ENCODE measurements at places on chromosomes 4 and X.

DNA sequence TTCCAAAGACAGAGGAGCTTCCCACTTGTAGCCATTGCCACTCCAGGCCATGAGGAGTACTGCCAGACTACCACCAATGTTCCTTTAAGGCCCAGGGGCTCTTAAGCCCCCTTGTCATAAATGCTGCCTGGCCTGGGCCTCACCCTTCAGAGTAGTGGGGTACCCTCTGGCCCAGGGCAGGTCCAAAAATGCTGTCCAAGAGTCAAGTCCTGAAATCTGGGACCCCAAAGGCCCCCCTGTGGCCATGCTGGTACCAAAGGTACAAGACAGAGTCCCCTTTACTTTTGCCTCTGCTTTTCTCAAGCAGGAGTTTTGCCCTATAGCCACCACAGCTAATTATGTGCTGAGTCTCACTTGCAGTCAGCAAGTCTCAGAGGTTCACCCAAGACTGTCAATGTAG is 16.4 kb downstream of the RAB33B start:
- H3K4me3 ChIP-seq, result no peak overlapping the region
- H3K27me3 ChIP-seq, result no peaks in the 10 kb centered on the region
- H3K27ac ChIP-seq, result no peak overlapping the region
- no peak for DNase-seq
- peaks cover 48% of the 10 kb centered on the region for H3K36me3 ChIP-seq
- H3K4me1 ChIP-seq, result no peaks in the 10 kb centered on the region

GRCh38 chr4:41751449-41752061 is 3.0 kb upstream of the PHOX2B start:
- H3K27me3 ChIP-seq, result peaks cover 80% of the 10 kb centered on the region
- no peaks in the 10 kb centered on the region for H3K36me3 ChIP-seq
- no peak for DNase-seq
- no peak overlapping the region for H3K4me3 ChIP-seq
- peaks cover 1% of the 10 kb centered on the region for H3K4me1 ChIP-seq

GRCh38 chr4:114137984-114138383 is 158.5 kb upstream of the ARSJ start:
- H3K36me3 ChIP-seq, result no peaks in the 10 kb centered on the region
- no peaks in the 10 kb centered on the region for H3K4me1 ChIP-seq
- DNase-seq, result no peak
- no peaks in the 10 kb centered on the region for H3K27me3 ChIP-seq
- no peak overlapping the region for H3K4me3 ChIP-seq

- H3K4me1 ChIP-seq, result no peaks in the 10 kb centered on the region
- no peak for DNase-seq
- no peak overlapping the region for H3K4me3 ChIP-seq
- no peaks in the 10 kb centered on the region for H3K36me3 ChIP-seq
Measured at GRCh38 chrX:133448512-133449076, 33.3 kb upstream of the GPC4 start.

DNA sequence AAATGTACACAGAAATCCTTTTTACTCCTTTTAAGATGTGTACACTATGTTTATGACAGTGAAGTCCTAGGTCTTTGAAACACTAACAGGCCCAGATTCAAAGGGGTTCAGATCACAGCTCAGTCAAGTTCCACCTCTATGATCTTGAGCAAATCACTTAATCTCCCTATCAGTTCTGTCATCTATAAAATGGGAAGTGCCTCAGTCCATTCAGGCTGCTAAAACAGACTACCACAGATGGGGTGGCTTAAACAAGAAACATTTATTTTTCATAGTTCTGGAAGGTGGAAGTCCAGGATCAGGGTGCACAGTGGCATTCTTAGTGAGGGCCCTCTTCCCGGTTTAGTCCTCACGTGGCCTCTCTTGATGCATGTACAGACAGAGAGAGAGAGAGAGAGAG is 117.1 kb downstream of the CORIN start:
- no peaks in the 10 kb centered on the region for H3K36me3 ChIP-seq
- H3K4me3 ChIP-seq, result no peak overlapping the region
- H3K4me1 ChIP-seq, result no peaks in the 10 kb centered on the region
- DNase-seq, result no peak

DNA sequence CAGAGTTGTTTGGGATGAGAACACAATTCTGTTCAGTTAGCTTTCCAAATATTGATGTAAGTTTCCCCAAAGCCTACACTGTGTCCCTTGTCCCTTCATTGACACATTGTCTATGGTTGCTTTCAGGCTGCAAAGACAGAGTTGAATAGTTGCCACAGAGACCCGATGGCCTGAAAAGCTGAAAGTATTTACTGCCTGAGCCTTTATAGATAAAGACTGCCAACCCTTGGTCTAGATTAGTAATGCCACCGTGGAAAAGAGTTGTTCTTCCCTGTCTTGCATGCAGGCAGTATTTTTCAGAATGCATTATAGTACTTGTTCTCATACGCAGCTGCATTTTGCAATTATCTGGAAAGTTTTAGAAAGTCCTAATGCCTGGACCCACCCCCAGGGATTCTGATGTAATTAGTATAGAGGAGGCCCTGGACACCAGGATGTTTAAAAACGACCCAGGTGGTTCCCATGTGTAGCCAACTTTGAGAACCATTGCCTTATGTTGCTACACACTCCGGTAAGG is 180.8 kb downstream of the FRMPD4 start:
- H3K27me3 ChIP-seq, result no peaks in the 10 kb centered on the region
- H3K4me1 ChIP-seq, result no peaks in the 10 kb centered on the region
- H3K36me3 ChIP-seq, result no peaks in the 10 kb centered on the region
- H3K4me3 ChIP-seq, result no peak overlapping the region

- H3K27me3 ChIP-seq, result no peaks in the 10 kb centered on the region
- H3K4me1 ChIP-seq, result no peaks in the 10 kb centered on the region
- no peak overlapping the region for H3K27ac ChIP-seq
- H3K4me3 ChIP-seq, result no peak overlapping the region
Measured at GRCh38 chr4:156545003-156545785, 426.4 kb downstream of the PDGFC start.

GRCh38 chr4:52889778-52890520 is 27.8 kb downstream of the RASL11B start:
- no peak overlapping the region for H3K27ac ChIP-seq
- no peaks in the 10 kb centered on the region for H3K27me3 ChIP-seq
- no peak overlapping the region for H3K4me3 ChIP-seq
- DNase-seq, result no peak

DNA sequence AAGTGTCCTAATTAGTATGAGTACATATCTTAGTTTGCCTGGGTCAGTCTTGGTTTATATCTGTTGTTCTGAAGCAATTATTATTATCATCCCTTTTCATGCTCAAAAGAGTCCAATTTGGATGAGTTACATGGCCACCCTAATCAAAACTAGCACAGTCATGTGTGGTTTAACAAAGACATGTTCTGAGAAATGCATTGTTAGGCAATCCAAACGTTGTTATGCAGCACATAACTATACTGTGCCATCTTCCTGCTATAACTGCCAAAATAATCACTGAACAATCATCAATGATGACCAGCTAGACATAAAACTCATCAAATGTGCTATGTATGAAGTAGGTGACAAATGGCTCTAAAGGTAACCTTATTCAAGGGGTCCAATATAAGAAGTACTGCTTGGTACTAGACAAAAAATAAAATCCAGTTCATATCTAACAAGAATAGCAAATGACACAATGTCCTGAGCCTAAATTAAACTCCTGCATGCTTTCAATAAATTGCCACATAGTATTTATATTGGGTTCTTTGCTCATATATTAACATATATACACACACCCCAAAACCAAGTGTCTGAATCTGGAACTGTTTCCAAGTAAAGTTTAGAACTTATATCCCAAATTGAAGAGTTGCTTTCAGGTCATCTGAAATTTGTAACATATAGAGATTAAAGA is 41.9 kb downstream of the CNOT6L start:
- H3K27me3 ChIP-seq, result no peaks in the 10 kb centered on the region
- H3K4me1 ChIP-seq, result peaks cover 20% of the 10 kb centered on the region
- no peak overlapping the region for H3K4me3 ChIP-seq
- H3K36me3 ChIP-seq, result peaks cover 46% of the 10 kb centered on the region

- no peak overlapping the region for H3K27ac ChIP-seq
- DNase-seq, result no peak
- H3K4me3 ChIP-seq, result no peak overlapping the region
- H3K36me3 ChIP-seq, result no peaks in the 10 kb centered on the region
Measured at GRCh38 chr4:144574509-144574908, 71.4 kb upstream of the HHIP start.

DNA sequence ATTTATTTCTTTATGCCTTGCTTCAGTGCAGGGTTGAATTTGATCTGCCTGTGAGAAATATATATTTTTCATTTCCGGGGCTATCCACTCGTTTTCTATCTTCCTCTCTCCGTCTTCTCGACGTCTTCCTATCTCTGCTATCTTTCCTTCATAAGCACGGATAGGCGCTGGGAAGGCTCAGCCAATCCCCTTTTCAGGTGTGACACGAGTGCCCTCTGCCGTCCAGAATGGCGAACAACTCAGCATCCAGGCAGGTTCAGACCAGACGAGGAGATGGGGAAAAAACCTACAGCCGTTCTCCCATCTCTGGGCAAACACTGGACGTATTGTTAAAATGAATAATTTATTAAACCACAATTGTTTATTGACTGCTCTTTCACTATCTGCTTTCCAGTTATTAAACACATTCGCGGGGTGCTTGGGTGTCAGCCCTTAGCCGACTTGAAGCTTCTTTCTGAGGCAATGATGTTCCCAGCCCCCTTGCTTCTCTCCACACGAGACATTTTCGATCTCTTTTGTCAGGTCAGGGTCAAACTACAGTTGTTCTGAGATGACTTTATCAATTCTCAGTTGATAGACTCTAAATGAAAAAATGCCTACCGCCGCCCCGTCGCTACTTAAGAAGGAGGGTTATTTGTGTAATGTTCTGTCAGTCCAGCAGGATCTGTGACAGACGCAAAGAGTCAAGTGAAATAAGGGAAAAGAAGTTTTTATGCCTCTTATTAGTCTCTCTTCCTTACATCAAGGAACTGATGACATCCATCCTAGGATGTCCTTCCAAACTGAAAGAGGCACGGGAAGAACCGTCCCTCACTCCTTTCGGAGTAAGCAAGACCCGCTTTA is 96.3 kb upstream of the NOCT start:
- H3K4me3 ChIP-seq, result no peak overlapping the region
- H3K36me3 ChIP-seq, result no peaks in the 10 kb centered on the region
- peak; percentile 12 for DNase-seq
- H3K27me3 ChIP-seq, result peaks cover 14% of the 10 kb centered on the region

DNA sequence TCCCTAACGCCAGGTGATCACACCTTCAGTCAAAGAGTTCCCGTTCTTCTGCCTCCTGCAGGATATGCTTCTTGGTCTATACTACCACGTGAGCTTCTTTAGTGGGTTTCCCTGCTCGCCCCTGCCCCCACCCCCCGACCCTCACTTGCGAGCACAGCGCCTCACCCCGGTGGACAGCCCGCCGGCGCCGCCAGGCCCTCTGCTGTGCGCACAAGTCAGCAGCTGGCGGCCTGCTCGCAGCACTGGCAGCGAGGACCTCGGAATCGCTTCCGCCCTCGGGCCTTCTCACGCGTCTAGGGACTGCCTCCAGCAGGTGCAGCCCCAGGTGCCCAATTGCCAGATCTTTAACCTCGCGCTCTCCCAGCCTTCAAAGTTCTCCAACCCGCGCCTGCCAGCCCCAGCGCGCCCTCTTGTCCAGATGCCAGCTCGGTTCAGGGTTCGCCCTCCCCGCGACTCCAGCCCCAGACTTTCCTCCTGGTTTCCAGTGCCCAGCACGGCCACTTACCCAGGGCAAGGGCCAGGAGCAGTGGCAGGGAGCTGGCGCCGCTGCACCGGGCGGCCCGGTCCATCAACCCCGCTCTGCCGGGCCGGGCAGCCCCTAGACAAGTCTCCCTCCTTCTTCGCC is 454 bp downstream of the BTC start:
- H3K36me3 ChIP-seq, result no peaks in the 10 kb centered on the region
- H3K27ac ChIP-seq, result no peak overlapping the region
- H3K27me3 ChIP-seq, result peaks cover 39% of the 10 kb centered on the region
- H3K4me3 ChIP-seq, result no peak overlapping the region

- H3K36me3 ChIP-seq, result no peaks in the 10 kb centered on the region
- DNase-seq, result no peak
- peaks cover 5% of the 10 kb centered on the region for H3K4me1 ChIP-seq
- no peak overlapping the region for H3K27ac ChIP-seq
- H3K27me3 ChIP-seq, result peaks cover 12% of the 10 kb centered on the region
Measured at GRCh38 chr4:42278709-42279324, 118.5 kb upstream of the SHISA3 start.

GRCh38 chr4:82708982-82709381 is 89.6 kb downstream of the SCD5 start:
- H3K4me1 ChIP-seq, result no peaks in the 10 kb centered on the region
- DNase-seq, result no peak
- H3K36me3 ChIP-seq, result no peaks in the 10 kb centered on the region
- H3K27ac ChIP-seq, result no peak overlapping the region
- no peak overlapping the region for H3K4me3 ChIP-seq
- H3K27me3 ChIP-seq, result peaks cover 21% of the 10 kb centered on the region

- H3K27me3 ChIP-seq, result no peaks in the 10 kb centered on the region
- no peak overlapping the region for H3K27ac ChIP-seq
- no peaks in the 10 kb centered on the region for H3K4me1 ChIP-seq
Measured at GRCh38 chr4:144739511-144740033, 93.6 kb downstream of the HHIP start.

- no peaks in the 10 kb centered on the region for H3K36me3 ChIP-seq
- H3K27me3 ChIP-seq, result peaks cover 1% of the 10 kb centered on the region
- no peak overlapping the region for H3K27ac ChIP-seq
- no peak overlapping the region for H3K4me3 ChIP-seq
Measured at GRCh38 chrX:129701624-129702069, 37.1 kb upstream of the XPNPEP2 start.

GRCh38 chrX:40729598-40730584 is 5.5 kb downstream of the MED14 start:
- peak overlapping the region; percentile 46 for H3K27ac ChIP-seq
- no peaks in the 10 kb centered on the region for H3K27me3 ChIP-seq
- DNase-seq, result no peak
- peaks cover 51% of the 10 kb centered on the region for H3K4me1 ChIP-seq
- peak overlapping the region; percentile 43 for H3K4me3 ChIP-seq

DNA sequence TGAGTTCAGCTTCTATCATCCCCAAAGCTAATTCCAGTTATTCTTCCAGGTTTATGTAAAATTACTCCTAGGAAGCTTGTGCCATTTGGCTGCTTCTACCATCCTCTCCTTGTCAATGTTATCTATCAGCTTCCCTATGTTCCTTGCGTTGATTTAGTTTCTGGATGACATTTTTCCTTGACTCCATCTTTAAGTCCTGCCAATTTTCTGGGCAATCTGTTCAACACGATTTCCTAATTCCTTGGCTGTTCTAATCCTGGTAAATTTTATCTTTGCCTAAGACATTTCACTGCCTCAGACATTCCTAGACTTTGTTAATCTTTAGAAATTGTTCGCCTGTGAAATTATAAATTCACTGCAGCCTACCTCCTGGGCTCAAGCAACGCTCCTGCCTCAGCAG is 125.1 kb downstream of the PDS5A start:
- H3K27me3 ChIP-seq, result no peaks in the 10 kb centered on the region
- peak overlapping the region; percentile 14 for H3K27ac ChIP-seq
- DNase-seq, result no peak
- H3K36me3 ChIP-seq, result peaks cover 67% of the 10 kb centered on the region
- H3K4me3 ChIP-seq, result no peak overlapping the region
- peaks cover 12% of the 10 kb centered on the region for H3K4me1 ChIP-seq

GRCh38 chrX:78886550-78886949 is 58.6 kb upstream of the P2RY10 start:
- H3K27me3 ChIP-seq, result no peaks in the 10 kb centered on the region
- peaks cover 5% of the 10 kb centered on the region for H3K36me3 ChIP-seq
- no peak for DNase-seq
- no peak overlapping the region for H3K4me3 ChIP-seq
- H3K4me1 ChIP-seq, result peaks cover 8% of the 10 kb centered on the region

- H3K27ac ChIP-seq, result no peak overlapping the region
- no peak overlapping the region for H3K4me3 ChIP-seq
- H3K4me1 ChIP-seq, result no peaks in the 10 kb centered on the region
- H3K27me3 ChIP-seq, result no peaks in the 10 kb centered on the region
- no peak for DNase-seq
Measured at GRCh38 chr4:8345946-8346814, 76.6 kb downstream of the HTRA3 start.
